Upper lobe of left lung (tissue), 6 donors: ENCODE measurements at places on chromosomes 11 and 22. TPM values are rescaled to one million over a fixed set of nuclear protein-coding genes. Genes with fewer than 3 reads are reported as not detected.

DNA sequence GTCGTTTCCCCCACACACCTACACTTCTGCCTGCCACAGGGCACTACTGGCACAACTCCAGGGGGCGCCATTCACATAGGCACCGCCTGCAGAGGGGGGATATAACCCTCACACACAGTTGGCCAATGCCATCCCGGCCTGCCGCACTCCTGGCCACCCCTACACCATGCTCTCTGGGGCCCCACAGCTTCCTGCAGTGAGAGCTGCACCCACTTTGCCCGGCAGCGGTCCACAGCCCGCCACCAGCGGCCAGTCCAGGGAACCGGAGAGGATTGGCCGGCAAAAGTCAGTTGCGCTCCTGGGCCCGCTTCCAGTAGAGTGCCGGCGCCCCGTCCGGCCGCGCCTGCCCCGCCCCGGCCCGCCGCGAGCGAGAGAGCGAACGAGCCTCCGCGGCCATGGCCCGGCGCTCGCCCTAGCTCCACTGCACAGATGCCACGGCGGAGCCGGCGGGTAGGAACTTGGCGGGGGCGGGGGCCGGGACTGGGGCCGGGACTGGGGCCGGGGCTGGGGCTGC, 25.6 kb upstream of the SUSD2 start:
- peak; percentile 85 for DNase-seq

The OR52I1 gene
- not detected for total RNA-seq

DNA sequence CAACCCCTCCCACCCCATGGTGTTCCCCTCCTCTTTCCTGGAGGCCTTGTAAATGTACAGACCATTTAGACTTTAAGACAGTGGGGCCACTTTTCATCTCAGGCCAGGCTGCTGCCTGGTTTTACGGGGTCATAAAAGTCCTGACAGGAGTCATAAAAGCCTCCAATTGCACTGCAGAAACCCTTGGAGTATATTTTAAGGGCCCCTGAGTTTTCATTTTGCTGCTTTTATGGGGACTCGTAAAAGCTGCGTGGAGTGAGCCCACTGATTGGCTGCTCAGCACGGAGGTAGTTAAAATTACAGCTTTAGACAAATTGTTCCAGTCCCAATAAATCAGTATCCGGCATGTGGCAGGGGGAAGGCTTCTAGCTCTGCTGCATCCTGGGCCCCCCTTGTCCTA, 627.6 kb downstream of the NTM start:
- DNase-seq = no peak

The GGT1 gene
- total RNA-seq = 122 TPM

The SCARF2 gene
- 36.7 TPM for total RNA-seq

DNA sequence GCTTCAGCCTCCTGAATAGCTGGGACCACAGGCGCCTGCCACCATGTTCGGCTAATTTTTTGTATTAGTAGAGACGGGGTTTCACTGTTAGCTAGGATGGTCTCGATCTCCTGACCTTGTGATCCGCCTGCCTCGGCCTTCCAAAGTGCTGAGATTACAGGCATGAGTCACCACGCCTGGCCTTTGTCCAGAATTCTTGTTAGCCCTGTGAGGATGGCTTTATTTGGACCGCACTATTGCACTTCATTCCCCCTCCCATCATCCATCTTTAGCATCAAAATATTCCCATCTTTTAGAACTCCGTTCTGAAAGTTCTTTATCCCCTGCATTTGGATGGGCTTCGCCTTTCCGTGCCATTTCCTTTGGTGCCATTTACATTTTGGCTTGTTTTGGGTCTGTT, 2.6 kb downstream of the SAMM50 start:
- DNase-seq = no peak

The PPP6R3 gene
- total RNA-seq = 101 TPM

- peak; percentile 46 for DNase-seq
Observed at GRCh38 chr11:61254403-61255025, 13.5 kb downstream of the PGA5 start.

DNA sequence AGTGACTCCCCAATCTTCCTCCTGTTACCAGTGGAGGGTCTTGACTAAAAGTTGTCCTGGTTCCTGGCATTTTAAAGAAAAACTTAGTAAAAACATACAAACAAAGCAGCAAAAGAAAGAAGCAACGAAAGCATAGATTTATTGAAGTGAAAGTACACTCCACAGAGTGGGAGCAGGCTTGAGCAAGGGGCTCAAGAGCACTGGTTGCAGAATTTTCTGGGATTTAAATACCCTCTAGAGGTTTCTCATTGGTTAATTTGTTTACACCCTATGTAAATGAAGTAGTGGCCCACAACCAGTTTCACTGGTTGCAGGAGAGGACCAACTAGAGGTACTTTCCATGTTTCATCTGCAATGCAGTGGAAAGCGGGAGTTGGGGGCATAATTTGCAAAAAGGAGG, 10.7 kb downstream of the FAM111B start:
- DNase-seq = no peak

The LGALS12 gene
- total RNA-seq = 0.72 TPM

DNA sequence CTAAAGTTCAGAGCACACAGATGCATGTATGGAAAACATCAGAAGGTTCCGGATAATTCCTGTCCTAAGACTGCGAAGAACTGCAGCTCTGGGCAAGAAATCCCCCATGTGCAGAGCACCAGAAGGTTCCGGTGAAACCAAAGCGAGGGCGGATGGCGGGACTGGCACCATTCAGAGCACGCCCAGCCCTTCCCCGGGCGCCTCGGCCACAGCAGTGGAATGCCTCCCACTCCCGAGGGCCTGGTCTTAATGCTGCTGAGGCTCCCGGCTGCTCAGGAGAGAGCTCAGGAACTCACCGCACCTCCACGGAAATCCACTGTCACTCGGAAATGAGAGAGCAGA, 43.1 kb downstream of the BRD1 start:
- no peak for DNase-seq
